ENCODE measurements at places on chromosomes 6 and 20.

- DNase-seq: no peak
Observed at GRCh38 chr20:8393381-8393780, 261.3 kb downstream of the PLCB1 start.

GRCh38 chr20:53985150-53985518 is 85.3 kb downstream of the BCAS1 start:
- no peak for DNase-seq

DNA sequence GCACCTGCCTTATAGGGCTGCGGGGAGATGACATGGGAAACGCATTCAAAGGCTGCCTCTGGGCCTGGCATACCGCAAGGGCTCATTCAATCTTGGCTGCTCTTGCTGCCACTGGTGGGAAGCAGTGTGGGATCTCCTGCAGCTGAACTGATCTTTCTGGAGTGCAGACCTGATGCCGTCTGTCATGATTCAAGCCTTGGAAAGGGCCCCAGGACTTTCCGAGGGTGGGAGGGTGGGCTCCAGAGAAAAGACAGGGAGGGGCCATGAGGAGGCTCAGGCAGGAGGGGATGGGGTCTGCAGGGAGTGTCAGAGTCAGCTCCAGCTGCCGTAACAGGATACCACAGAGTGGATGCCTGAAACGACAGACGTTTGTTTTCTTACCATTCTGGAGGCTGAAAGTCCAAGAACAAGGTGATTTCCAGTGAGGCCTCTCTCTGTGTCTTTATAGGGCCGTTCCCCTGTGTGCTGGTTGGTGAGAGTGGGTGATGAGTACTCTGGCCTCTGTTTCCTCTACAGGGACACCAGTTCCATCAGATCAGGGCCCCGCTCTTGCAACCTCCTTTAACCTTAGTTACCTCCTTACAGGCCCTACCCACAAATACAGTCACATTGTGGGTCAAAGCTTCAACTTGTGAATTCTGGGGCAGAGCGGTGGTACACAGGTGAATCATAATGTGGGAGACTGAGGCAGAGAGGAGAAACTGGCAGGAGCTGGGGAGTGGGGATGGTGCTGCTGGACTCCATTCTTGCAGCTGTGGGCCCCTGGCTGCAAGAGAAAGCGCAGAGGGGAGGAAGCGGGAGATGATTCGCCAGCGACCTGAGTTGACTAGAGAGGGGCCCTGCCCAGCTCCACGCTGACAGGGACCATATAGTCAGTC is 148.4 kb downstream of the SYCP2 start:
- DNase-seq: no peak

GRCh38 chr20:61757-62156 is 25.7 kb upstream of the DEFB125 start:
- no peak for DNase-seq

GRCh38 chr6:145842693-145843546 is 28.3 kb upstream of the FBXO30 start:
- DNase-seq: no peak

All from dorsolateral prefrontal cortex (tissue), 122 donors.